ENCODE measurements at places on chromosomes 2 and 18. TPM values are rescaled to one million over a fixed set of nuclear protein-coding genes. Genes with fewer than 3 reads are reported as not detected.

The UGT1A5 gene
- not detected for polyA plus RNA-seq

The STK25 gene
- 295 TPM for polyA plus RNA-seq

The LPIN2 gene
- 27.4 TPM for polyA plus RNA-seq

The LYG2 gene
- not detected for polyA plus RNA-seq

The FOXD4L1 gene
- polyA plus RNA-seq, result 0.09 TPM

The MYO3B gene
- not detected for polyA plus RNA-seq

The COPS9 gene
- polyA plus RNA-seq, result 210 TPM

The GCG gene
- polyA plus RNA-seq, result not detected

The CDK15 gene
- not detected for polyA plus RNA-seq

The ADRA2B gene
- 50.8 TPM for polyA plus RNA-seq

The ARHGAP28 gene
- 19.5 TPM for polyA plus RNA-seq

The NAGK gene
- polyA plus RNA-seq, result 75.9 TPM

All from cardiac muscle cell (in vitro differentiated cells and primary cell).